ENCODE measurements at places on chromosomes 5 and 9. TPM values are rescaled to one million over a fixed set of nuclear protein-coding genes. Genes with fewer than 3 reads are reported as not detected.

SHOC1 gene
- not detected for total RNA-seq

PTGES gene
- total RNA-seq = 2.6 TPM

DNA sequence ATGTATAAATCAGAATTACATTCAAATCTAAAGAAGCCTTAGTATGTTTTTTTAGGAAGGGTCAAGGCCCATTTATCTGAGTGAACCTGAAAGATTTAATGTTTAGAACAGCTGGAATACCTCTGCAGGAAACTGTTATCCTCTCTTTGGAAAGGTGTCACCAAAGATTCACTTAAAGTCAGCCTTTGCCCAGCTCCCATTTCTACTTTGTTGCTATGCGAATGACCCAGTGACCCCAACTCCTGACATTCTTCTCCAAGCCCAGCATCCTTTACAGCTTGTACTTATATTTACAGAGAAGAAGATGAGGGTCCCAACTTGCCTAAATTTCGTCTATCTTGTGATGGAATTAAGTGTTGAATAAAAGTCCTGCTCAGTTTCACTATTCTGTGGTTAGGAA lies 1198.6 kb downstream of the CDH12 start:
- DNase-seq = no peak

GRCh38 chr5:72920690-72921502 lies 34.9 kb upstream of the FCHO2 start:
- DNase-seq = no peak

- DNase-seq = no peak
These were observed 45.9 kb downstream of the KCNN2 start for GRCh38 chr5:114407783-114408182.

Measured in colonic mucosa (tissue), 4 donors.